Purkinje cell (primary cell): ENCODE measurements at places on chromosomes 12 and 14. TPM values are rescaled to one million over a fixed set of nuclear protein-coding genes. Genes with fewer than 3 reads are reported as not detected.

PTPN6 gene
- 0.39 TPM in 1 of 2 replicates, not detected in the other for polyA plus RNA-seq

SERPINA12 gene
- not detected in 2 replicates for polyA plus RNA-seq

ADAM21 gene
- polyA plus RNA-seq: 1.1 and 2.4 TPM in 2 replicates

KRT72 gene
- polyA plus RNA-seq: 2.1 and 5.0 TPM in 2 replicates

RSRC2 gene
- 111 and 112 TPM in 2 replicates for polyA plus RNA-seq

TMEM119 gene
- polyA plus RNA-seq: not detected in 2 replicates

MYH7 gene
- not detected in 2 replicates for polyA plus RNA-seq

PPFIBP1 gene
- 0.10 and 9.7 TPM in 2 replicates for polyA plus RNA-seq

NKX2-1 gene
- polyA plus RNA-seq: not detected in 2 replicates

SIX1 gene
- not detected in 2 replicates for polyA plus RNA-seq

TAS2R46 gene
- polyA plus RNA-seq: 2.0 TPM in 1 of 2 replicates, not detected in the other

MORN3 gene
- polyA plus RNA-seq: 0.27 and 1.4 TPM in 2 replicates

MMP19 gene
- polyA plus RNA-seq: not detected in 2 replicates

HOXC5 gene
- not detected in 2 replicates for polyA plus RNA-seq

HSPA2 gene
- 0.14 and 0.35 TPM in 2 replicates for polyA plus RNA-seq

PRR4 gene
- polyA plus RNA-seq: 17.7 and 22.1 TPM in 2 replicates

CCDC85C gene
- polyA plus RNA-seq: 0.24 TPM in 1 of 2 replicates, not detected in the other

ADGRD1 gene
- polyA plus RNA-seq: 12.0 and 15.4 TPM in 2 replicates

WNK1 gene
- polyA plus RNA-seq: 43.3 and 45.4 TPM in 2 replicates

HOXC10 gene
- polyA plus RNA-seq: not detected in 2 replicates

MYL2 gene
- not detected in 2 replicates for polyA plus RNA-seq

C12orf50 gene
- polyA plus RNA-seq: 0.08 TPM in 1 of 2 replicates, not detected in the other

VAMP1 gene
- 41.6 and 53.7 TPM in 2 replicates for polyA plus RNA-seq

RHEBL1 gene
- 5.3 and 6.9 TPM in 2 replicates for polyA plus RNA-seq

PROX2 gene
- polyA plus RNA-seq: 0.18 TPM in 1 of 2 replicates, not detected in the other

TEX52 gene
- polyA plus RNA-seq: not detected in 2 replicates

CABP1 gene
- 6.3 and 13.1 TPM in 2 replicates for polyA plus RNA-seq

OAS1 gene
- polyA plus RNA-seq: 0.58 TPM in 1 of 2 replicates, not detected in the other

RAPGEF3 gene
- 0.04 and 1.0 TPM in 2 replicates for polyA plus RNA-seq

MYF6 gene
- not detected in 2 replicates for polyA plus RNA-seq

TMEM179 gene
- 8.6 and 19.7 TPM in 2 replicates for polyA plus RNA-seq

P2RX7 gene
- polyA plus RNA-seq: 0.69 and 1.5 TPM in 2 replicates

ACTN1 gene
- 3.0 and 22.7 TPM in 2 replicates for polyA plus RNA-seq

SARNP gene
- polyA plus RNA-seq: 124 and 157 TPM in 2 replicates

ASCL4 gene
- polyA plus RNA-seq: not detected in 2 replicates

LALBA gene
- not detected in 2 replicates for polyA plus RNA-seq
